ENCODE measurements at places on chromosomes 4 and X. TPM values are rescaled to one million over a fixed set of nuclear protein-coding genes. Genes with fewer than 3 reads are reported as not detected.
A peak's percentile ranks its signal among the peaks of the same experiment; 100 is the strongest.

DNA sequence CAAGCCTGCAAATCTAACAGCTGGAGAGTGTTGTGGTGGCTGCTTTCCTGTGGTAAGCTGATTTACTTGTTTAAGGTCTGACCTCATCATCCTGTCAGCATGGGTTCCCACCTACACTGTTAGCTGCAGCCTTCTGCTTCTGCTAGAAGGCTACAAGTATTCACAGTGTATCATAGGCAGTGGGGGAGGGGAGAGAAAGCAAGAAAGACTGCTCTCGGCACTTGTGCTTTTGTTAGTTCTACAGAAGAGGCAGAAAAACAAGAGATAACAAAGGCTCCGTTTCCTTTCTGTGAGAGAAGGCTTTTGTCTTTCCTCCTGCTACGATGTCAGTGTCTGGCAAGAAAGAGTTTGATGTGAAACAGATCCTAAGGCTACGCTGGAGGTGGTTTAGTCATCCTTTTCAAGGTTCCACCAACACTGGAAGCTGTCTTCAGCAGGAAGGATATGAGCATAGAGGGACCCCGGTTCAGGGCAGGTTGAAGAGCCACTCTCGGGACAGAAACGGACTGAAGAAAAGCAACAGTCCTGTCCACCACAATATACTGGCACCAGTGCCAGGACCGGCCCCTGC is at the start of gene KLHL4:
TSS of gene KLHL4 (plus strand) at position 232 of the 571 bp plus-strand sequence. CDS start at position 324, 92 bp downstream.
- peak; percentile 18 for DNase-seq
- peak within 1 kb of the TSS; percentile 75 for H3K4me3 ChIP-seq
- peak within 1 kb of the TSS; percentile 85 for H3K27ac ChIP-seq
- peaks cover 4% of the 10 kb centered on the region for H3K27me3 ChIP-seq

- DNase-seq: no peak
- H3K4me3 ChIP-seq: no peak overlapping the region
- no peaks in the 10 kb centered on the region for H3K4me1 ChIP-seq
- H3K27me3 ChIP-seq: no peaks in the 10 kb centered on the region
- no peaks in the 10 kb centered on the region for H3K36me3 ChIP-seq
Measured at GRCh38 chrX:145953628-145954027, 136.0 kb downstream of the SLITRK2 start.

DNA sequence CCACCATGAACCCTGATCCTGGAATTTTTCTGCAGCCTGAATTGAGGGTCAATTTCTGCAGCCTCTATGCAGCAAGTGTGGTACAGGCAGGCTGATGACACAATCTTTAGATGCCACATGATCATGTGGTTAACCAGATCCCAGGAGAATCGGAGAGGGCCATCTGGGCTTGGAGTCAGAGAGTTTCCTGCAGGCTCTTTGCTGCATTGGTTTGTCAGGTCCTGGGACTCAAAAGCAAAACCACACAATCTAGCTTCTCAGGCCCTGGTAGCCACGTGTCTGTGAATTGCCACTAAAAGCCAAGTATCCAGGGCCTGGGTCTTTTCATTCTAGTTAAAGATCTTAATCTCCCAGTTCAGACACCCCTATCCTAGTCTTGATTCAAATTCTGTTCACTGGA is 464.5 kb downstream of the BCOR start:
- H3K27ac ChIP-seq: no peak overlapping the region
- H3K27me3 ChIP-seq: no peaks in the 10 kb centered on the region
- no peaks in the 10 kb centered on the region for H3K36me3 ChIP-seq
- no peak overlapping the region for H3K4me3 ChIP-seq
- no peak for DNase-seq
- H3K4me1 ChIP-seq: no peaks in the 10 kb centered on the region

DNA sequence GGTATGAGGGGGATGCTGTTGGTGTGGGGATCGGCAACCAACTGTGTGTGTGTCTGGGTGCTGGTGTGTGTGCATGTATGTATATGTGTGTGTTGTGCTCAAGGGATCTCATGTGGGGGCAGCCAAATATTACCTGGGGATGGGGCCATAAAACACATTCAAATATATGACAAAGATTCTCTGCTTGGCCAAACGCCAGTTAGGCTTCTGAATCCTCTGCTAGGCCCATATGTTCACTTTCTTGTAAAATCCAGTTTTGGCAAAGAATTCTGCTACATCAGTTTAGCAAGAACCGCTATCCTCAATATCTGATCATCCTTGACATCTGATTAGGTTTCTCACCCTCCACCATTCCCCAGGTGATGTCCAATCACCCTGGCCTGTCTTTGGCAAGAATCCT is 106.6 kb downstream of the RASL11B start:
- no peak for DNase-seq
- no peaks in the 10 kb centered on the region for H3K4me1 ChIP-seq
- no peaks in the 10 kb centered on the region for H3K27me3 ChIP-seq
- H3K4me3 ChIP-seq: no peak overlapping the region

DNA sequence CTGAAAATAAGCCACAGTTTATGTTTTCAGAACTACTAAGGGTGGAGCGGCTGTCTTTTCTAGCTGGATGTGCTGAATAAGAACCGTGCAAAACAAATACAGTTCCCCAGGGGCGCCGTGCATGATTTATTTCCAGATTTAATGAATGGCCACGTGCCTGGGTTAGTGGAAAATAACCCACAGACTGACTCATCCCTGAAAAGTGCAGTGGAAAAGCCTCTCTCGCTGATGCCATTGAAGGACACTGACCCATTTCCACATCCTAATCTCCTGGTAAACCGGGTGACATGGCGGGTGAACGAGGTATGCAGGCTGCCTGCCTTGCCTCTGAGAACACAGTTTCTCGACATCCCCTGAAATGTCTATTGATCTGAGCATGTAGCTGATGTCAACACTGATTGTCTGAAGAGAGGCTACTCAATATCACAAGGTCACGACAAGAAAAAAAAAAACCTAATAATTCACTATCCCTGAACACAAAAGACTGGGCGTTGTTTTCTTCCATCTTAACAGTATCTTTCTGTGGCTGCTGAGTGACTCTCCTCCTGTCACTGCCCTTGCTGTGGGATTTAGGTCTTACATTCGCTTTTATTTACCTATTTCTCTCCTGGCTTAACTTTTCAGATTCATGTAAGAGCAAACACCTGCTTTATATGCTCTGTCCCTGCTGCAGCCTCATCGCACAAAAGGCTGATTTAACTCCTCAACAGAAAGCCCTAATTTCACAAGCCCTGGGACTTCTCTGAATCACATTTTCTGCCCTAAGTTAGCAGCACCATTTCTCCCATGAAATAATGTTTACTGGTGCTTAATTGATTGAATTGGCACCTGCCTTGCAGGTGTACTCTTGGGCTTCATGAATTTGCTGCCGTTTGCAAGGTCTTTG is 76.9 kb upstream of the SCOC start:
- H3K27ac ChIP-seq: peak overlapping the region; percentile 10
- peaks cover 15% of the 10 kb centered on the region for H3K4me1 ChIP-seq
- DNase-seq: no peak
- H3K4me3 ChIP-seq: peak overlapping the region; percentile 25
- no peaks in the 10 kb centered on the region for H3K36me3 ChIP-seq
- H3K27me3 ChIP-seq: no peaks in the 10 kb centered on the region

DNA sequence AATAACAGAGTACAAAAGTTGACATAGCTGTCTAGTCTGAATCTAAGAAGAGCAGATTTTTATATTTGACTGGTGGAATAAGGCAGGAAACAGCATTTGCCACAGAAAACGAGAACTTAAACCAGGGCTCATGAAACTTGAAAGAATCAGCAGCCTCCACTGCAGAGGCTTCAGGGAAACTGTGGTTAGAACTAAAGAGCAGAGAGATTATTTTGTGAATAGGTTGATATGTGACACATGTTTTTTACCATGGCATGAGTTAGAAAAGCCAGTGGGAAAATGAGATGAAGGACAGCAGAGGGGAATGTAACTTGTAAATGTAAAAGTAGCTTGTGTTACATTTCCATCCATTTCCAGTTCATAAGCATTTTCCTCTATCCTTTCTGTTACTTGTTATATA is 63.7 kb upstream of the CAMK2D start:
- H3K4me1 ChIP-seq: no peaks in the 10 kb centered on the region
- no peak overlapping the region for H3K4me3 ChIP-seq
- H3K36me3 ChIP-seq: no peaks in the 10 kb centered on the region
- H3K27me3 ChIP-seq: no peaks in the 10 kb centered on the region

DNA sequence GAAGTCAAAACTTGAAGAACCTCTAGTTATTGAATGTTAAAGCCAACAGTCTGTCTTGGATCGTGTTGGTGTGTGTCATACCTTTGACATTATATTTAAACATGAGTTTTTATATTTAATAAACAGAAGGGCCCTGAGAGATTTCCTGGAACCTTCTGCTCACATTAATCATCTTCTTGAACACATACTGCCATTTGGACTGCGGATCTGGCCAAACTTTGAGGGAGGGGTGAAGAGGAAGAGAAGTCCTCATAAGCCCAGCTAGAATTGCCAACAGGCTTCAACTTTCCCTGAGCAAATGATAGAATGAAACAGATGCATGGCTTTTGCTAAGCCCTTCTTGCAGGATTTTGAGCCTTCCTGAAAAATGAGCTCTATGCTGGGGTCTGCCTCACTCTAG is 27.4 kb downstream of the CCKAR start:
- H3K4me3 ChIP-seq: no peak overlapping the region
- DNase-seq: no peak
- H3K36me3 ChIP-seq: peaks cover 1% of the 10 kb centered on the region
- H3K27me3 ChIP-seq: peaks cover 8% of the 10 kb centered on the region
- H3K27ac ChIP-seq: no peak overlapping the region

DNA sequence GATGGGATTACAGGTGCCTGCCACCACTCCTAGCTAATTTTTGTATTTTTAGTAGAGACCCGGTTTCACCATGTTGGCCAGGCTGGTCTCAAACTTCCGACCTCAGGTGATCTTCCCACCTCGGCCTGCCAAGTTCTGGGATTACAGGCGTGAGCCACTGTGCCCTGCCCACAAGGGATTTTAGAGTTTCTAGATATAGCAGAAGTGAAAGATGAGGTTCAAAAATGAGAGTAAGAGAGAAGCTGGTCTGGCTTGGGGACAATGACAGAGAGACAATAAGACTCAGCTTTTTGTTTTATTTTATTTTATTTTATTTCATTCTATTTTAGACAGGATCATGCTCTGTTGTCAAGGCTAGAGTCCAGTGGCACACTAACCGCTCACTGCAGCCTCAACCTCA is 30.6 kb downstream of the TRIM61 start:
- H3K27me3 ChIP-seq: peaks cover 5% of the 10 kb centered on the region
- H3K27ac ChIP-seq: no peak overlapping the region
- H3K4me3 ChIP-seq: no peak overlapping the region
- no peaks in the 10 kb centered on the region for H3K36me3 ChIP-seq
- no peaks in the 10 kb centered on the region for H3K4me1 ChIP-seq

DNA sequence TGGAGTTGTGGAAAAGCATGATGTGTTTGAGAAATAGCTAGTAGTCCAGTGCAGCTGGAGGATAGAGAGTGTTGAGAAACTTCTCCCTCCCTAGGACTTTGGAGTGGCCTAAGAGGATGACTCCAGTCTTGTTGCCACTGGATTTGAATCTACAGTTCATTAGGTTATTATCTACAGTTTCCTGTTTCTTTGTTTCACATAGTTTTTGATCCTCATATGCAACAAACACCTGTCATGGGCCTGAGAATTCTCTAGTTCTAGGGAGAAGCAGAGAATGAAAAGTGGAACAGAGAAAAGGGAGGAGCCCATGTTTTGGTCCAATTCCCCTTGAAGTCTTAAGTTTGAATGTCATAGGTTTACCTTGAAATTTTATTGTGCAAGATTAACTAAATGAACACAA is 73.6 kb upstream of the TBC1D9 start:
- H3K4me1 ChIP-seq: no peaks in the 10 kb centered on the region
- no peak overlapping the region for H3K27ac ChIP-seq
- H3K27me3 ChIP-seq: no peaks in the 10 kb centered on the region
- H3K36me3 ChIP-seq: no peaks in the 10 kb centered on the region
- no peak overlapping the region for H3K4me3 ChIP-seq

GRCh38 chr4:57073559-57073958 is 36.6 kb downstream of the IGFBP7 start:
- H3K27ac ChIP-seq: peak overlapping the region; percentile 71
- DNase-seq: no peak
- no peaks in the 10 kb centered on the region for H3K27me3 ChIP-seq
- no peak overlapping the region for H3K4me3 ChIP-seq
- H3K4me1 ChIP-seq: peaks cover 16% of the 10 kb centered on the region

Gene LARP1B
- total RNA-seq: 22.3 TPM

Gene CCDC158
- total RNA-seq: not detected

Gene RASGEF1B
- total RNA-seq: 10.2 TPM

Gene RAP1GDS1
- 24.4 TPM for total RNA-seq

Gene MAGEA2
- total RNA-seq: 0.22 TPM

Gene TGIF2LX
- not detected for total RNA-seq

Gene ACE2
- 0.09 TPM for total RNA-seq

Data from progenitor cell of endocrine pancreas (in vitro differentiated cells).